Stimulated activated CD8-positive, alpha-beta memory T cell treated with anti-CD3 and anti-CD28 coated beads, Interleukin-2, amount 100 ng/mL, for 48 hours (primary cell): ENCODE measurements at places on chromosomes 4 and X.

DNA sequence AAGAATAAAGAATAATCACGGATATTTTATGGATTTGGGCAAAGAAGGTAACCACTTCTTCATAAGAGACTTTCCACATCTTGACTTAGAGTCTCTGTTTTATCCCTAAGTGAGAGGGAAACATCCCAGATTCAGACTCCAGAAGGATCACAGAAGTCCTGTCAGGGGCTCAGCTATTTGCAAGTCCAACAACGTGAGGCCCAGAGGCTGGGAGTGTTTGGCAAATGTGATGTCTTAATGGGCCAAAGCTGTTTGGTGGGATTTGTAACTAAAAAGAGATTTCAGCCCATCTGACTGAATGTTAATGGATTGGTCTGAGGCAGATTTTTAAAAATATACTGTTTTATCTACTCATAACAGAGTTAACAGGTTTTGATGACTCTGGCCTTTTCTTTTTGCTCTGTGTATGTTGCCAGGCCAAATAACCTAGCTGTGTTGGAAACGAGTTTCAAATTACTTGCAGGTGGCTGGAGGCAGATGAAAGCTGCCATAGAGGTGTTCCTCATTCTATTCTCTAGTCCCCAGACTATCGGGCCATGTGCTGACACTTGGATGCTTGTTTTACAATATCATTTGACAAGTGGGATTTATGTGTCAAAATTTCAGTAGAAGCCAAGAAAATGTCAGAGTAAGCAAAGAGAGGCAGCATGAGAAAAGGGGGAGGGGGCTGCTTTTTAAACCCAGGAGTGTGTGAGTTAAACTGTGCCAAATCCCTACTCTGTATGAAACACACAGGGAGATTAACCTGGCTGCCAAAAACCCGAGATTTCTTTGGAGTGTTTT, 330.9 kb downstream of the DCHS2 start:
- DNase-seq = no peak

DNA sequence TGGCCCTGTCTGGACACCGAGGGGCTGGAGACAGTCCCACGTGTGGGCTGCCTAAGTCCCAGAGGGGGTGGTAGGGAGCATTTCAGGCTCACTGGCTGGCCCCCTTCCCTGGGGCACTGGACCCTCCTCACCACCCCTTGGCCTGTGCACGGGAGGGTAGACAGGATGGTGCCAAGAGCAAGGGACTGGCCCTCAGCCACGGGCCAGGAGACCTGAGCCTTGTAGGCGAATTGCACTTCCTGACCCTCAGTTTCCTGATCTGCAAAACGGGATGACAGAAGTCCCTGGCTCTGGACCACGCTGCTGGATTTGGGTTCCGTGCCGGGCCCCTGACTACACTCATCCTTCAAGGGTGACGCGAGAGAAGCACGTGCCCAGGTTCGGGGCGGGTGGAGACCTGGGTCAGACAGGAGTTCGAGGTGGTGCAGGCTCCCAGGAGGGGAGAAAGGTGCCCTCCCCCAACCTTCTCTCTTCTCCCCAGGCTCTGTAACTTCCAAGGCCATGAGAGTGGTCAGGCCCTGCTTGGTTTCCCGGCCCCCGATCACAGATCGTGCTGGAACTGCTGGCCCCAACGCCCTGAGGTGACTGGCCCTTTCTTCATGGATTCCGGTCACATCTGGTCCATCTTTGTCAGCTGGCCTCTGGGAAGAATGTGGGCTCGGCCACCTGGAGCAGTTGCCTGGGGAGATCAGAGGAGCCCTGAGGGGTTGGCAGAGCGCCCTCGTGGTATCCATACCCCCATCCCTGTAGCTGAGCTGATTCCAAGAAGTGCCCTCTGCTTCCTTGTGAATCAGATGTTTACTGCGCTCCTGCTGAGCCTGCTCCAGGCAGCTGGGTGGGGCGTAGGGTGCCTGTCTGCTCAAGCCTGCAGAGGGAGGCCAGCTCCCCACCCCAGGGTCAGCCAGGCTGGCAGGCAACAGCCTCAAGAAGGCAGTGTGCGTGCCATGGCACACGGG, 3.3 kb downstream of the SH3BP2 start:
- no peak for DNase-seq

GRCh38 chr4:88616275-88617150, 24.2 kb downstream of the HERC3 start:
- DNase-seq = no peak

GRCh38 chr4:141669501-141669900, 33.1 kb downstream of the IL15 start:
- DNase-seq = no peak

DNA sequence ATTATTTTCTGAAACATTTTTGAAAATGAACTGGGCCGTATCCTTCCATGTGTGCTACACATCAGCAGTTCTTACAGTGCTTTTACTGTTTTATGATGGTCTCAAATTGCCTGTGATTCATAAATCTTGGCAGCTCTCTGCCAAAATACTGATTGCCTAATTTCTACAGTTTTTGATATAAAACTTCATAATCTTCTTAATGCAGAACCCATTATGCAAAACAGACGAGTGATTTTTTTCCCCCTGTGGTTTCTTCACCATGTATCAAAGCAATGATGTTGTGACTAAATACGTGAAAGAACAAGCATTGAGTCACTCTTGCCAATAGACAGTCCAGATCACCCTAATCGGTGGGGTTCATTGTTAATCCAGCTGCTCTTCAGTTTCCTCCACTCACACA, 156.4 kb upstream of the WDR1 start:
- no peak for DNase-seq

DNA sequence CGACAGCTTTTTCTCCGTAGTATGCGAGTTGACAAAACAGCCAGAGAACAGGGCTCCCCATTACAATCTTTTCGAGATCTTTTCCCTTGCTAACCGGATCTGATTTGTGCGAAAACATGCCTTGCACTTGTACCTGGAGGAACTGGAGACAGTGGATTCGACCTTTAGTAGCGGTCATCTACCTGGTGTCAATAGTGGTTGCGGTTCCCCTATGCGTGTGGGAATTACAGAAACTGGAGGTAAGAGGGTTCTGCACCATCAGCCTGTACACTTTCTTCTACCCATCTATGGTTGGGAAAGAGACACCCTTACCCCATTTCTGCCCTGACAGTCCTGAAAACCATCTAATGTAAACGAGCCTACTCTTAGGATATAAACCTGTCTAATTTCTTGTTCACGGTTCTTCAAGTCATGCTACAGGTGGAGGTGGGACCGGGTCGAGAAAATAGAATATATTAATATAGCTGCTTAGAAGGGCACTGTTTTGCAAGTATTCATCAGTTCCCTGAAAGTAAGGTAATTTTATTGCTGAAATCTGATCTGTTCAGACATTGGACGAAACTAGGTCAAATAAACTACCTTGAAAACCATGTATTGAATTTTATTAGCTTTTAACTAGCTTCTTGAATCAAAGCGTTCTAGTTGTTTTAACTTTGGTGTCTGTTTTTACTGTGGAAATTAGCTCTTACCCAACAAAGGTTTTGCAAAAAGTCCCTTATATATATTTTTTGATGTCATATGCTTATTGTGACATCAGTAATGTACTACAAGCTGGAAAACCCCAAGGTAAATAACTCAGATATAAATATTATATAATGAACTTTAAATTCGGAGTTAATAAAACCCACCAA, 869 bp downstream of the TMEM184C start:
- DNase-seq = no peak

GRCh38 chrX:106731590-106731989, 5.1 kb downstream of the RNF128 start:
- no peak for DNase-seq

- no peak for DNase-seq
Observed at GRCh38 chr4:149113804-149114430, 671.7 kb upstream of the NR3C2 start.

GRCh38 chr4:6999172-7000086, 43.7 kb upstream of the TADA2B start:
- DNase-seq = no peak

DNA sequence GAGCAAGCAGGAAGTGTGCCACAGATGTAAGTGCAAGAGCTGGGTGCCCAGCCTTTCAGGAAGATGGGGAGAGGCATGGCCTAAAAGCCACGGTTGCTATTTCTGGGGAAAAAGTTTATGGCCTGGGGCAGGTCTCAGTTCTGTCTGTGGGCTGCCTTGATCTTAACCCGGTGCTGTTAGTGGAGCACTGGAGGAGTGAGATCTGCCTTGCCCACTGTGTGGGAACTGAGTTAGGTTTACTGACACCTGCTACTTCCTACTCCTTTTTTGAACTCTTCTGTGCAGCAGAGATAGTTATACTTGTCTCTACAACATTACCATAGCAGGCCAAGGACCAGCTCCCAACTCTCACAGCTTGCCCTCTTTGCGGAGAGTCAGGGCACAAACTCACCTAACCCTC, 76.5 kb downstream of the ITM2A start:
- DNase-seq = no peak

GRCh38 chr4:71130827-71131603, 137.6 kb downstream of the DCK start:
- no peak for DNase-seq
